HS-27A (cell line): ENCODE measurements at places on chromosomes 1 and 21.

- no peak for DNase-seq
These were observed 73.7 kb upstream of the NRIP1 start for GRCh38 chr21:15138490-15138889.

DNA sequence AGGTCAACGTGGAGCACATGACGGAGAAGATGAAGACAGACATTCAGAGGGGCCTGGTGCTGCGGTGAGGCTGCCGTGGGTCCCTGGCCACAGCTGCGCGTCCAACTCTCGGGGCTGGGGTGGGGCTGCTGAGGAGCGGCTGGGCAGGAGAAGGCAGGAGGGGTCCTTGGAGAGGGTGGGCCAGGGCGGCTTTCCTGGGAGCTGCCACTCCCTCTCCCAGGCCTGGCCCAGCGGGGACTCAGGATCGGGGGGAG, 14.4 kb downstream of the CFAP410 start:
- no peak for DNase-seq

- DNase-seq = peak; percentile 98
These were observed 16.0 kb upstream of the PIGV start for GRCh38 chr1:26771643-26772321.

DNA sequence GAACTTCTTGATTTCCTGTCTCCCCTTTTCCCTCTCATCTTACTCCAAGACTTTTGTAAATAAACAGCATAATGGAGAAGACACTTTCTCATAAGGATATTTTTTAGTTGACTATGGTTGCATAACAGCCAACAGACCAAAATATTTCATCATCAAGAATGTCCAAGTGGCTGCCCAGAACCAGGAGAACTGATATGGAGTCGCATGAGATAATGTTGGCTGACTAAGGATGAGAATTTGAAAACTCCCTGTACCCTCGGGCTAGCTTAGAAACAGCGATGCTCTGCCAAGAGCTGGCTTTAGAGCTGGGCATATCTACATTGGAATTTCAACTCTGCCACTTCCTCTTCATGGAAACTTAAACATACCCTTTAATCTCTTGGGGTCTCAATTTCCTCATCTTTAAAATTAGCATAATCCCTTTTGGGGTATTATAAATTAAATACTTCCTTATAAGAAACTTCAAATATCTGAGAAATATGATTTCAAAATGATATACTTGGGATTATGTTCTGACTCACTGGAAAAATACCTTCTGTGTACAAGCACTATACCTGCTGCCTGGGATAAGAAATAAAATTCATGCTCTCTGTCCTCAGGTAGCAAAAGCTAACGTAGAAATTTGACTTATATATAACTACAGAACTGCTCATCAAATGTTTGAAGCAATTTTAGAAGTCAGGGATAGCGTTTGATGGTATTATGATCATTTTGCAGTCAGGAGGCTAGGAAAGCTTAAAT, 777.3 kb downstream of the LTN1 start:
- DNase-seq = no peak

DNA sequence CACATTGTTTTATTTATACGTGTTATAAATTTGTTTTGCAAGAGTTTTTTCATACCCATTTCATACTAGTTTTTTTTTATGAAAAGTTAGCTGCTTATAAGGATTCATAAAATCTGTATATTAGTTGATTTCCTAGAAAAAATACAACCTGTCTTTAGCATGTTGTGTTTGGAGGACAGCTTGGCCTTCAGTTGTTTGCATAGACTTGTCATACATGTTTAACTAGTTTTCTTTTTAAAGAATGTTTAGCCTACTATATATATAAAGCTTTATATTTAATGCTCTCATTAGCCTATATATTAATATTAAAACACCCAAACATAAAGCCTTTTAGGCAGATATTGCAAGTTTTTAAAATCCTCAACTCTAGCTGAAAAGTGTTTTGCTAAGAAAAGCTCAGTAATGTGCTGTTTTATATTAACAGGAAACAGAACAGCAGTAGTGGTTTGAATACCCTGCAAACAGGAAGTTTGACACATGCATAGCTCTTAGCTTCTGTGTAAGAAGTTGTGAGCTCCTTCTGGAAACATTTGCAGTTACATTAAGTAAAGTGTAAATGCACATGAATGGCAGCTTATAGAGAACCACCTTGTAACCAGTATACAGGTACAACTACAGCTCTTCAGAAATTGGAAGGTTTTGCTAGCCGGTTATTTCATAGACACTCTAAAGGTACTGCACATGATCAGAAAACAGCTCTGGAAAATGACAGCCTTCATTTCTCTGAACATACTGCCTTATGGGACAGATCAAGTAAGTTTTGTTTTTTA, at the start of gene PRKACB:
Gene PRKACB, plus strand, starts transcription at position 476 of the 770 bp plus-strand sequence. Its CDS starts 91 bp downstream, at position 567.
- DNase-seq = no peak

GRCh38 chr21:36803816-36804439, 105.0 kb downstream of the SIM2 start:
- DNase-seq = no peak
